ENCODE measurements at places on chromosomes 1 and 21. TPM values are rescaled to one million over a fixed set of nuclear protein-coding genes. Genes with fewer than 3 reads are reported as not detected.

The MCOLN2 gene
- total RNA-seq = 1.7 TPM

The RPTN gene
- 0.07 TPM for total RNA-seq

The LRRC8D gene
- 38.1 TPM for total RNA-seq

The MCOLN3 gene
- 3.9 TPM for total RNA-seq

The UMODL1 gene
- not detected for total RNA-seq

The HEATR1 gene
- 28.4 TPM for total RNA-seq

The OR2L2 gene
- not detected for total RNA-seq

The RABGAP1L gene
- total RNA-seq = 5.5 TPM

The LHX8 gene
- 1.2 TPM for total RNA-seq

The HES2 gene
- total RNA-seq = 2.2 TPM

The UBE2U gene
- not detected for total RNA-seq

The ACBD3 gene
- total RNA-seq = 29.2 TPM
